ENCODE measurements at places on chromosomes 2 and 18.

GRCh38 chr18:12599543-12599942 is 58.4 kb downstream of the SPIRE1 start:
- DNase-seq, result no peak

- no peak for DNase-seq
These were observed 129.6 kb upstream of the KCTD1 start for GRCh38 chr18:26677957-26678356.

DNA sequence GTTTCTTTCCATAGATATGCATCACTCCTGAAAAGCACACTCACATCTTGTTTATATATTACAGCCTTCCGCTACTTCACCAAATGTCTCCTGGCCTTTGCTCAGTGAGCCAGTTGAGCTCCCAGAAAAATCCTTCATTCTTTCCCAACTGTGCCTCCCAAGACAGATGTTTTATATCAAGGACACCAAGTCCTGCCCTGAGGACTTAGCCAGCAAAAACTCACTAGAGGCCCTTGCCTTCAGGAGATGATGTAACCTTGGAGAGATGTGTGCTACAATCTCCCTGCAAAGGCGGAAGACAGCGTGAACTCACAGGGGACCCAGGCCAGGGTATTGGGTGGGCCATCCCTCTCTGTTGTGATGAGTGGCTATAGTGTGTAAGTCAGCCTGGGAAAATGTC is 86.1 kb upstream of the CTAGE1 start:
- no peak for DNase-seq

DNA sequence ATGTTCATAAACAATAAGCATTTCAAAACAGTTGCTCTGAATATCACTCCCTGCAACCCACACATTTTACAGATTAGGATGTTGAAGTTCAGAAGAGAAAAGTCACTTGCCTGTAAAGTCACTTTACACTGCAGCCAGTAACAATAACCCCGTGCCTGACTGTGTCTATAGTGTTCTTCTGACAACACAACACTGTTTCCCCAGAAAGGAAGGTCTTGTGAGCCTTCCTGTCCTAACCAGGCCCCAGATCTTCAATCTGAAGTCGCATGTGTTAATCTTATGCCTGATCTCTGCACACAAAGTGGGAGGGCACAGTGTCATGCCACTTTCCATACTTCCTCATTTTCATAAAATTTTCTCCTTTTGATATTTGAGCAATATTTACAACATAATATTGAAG is 120.2 kb downstream of the FEZ2 start:
- DNase-seq, result no peak

DNA sequence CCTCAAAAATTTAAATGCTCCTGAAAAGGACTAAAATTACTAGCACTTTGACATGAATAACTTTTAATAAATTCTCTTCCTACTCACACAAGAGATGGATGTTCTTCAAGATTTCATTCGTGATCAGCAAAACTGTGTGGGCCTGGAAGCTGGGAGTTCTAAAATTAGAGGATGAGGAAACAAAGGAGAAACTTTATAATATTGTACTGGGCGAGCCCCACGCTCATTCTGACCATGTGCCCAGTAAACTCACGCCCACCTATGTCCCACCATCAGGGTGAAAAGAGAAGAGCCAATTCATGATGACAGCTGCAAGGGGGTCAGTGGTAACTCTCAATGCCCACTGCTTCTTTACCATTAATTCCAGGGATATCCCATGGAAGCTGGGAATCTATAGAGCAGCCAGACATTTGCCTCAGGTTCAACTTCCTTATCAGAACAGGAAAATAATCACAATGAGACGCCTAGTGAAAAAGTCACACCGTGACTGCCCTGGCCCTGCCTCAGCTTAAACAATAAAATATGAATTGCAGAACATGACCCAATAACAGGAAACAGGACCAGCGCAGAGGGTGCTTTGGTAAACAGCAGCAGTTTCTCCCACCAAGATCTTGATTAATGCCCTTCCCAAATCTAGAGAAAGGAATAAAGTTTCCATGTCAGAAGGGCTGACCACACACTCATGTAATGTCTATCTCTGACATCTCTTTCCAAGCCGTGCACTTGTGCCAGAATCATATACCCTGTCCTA is 438.6 kb downstream of the TXNL1 start:
- no peak for DNase-seq

- no peak for DNase-seq
These were observed 416.8 kb upstream of the HS6ST1 start for GRCh38 chr2:128735296-128735960.

- no peak for DNase-seq
These were observed 604 bp upstream of the SIX3 start for GRCh38 chr2:44940732-44941464.

- DNase-seq, result no peak
These were observed 2.0 kb downstream of the GIGYF2 start for GRCh38 chr2:232699110-232699509.

- DNase-seq, result no peak
These were observed 68.9 kb downstream of the METTL4 start for GRCh38 chr18:2502394-2502793.

- no peak for DNase-seq
These were observed 280.6 kb upstream of the PARD3B start for GRCh38 chr2:204264621-204265140.
